ENCODE measurements at places on chromosomes 11 and 22. TPM values are rescaled to one million over a fixed set of nuclear protein-coding genes. Genes with fewer than 3 reads are reported as not detected.

GRCh38 chr11:13869398-13869886 lies 93.1 kb upstream of the SPON1 start:
- DNase-seq = no peak

- DNase-seq = peak; percentile 78
Measured at GRCh38 chr11:119361056-119361787, 14.7 kb upstream of the MFRP start.

DNA sequence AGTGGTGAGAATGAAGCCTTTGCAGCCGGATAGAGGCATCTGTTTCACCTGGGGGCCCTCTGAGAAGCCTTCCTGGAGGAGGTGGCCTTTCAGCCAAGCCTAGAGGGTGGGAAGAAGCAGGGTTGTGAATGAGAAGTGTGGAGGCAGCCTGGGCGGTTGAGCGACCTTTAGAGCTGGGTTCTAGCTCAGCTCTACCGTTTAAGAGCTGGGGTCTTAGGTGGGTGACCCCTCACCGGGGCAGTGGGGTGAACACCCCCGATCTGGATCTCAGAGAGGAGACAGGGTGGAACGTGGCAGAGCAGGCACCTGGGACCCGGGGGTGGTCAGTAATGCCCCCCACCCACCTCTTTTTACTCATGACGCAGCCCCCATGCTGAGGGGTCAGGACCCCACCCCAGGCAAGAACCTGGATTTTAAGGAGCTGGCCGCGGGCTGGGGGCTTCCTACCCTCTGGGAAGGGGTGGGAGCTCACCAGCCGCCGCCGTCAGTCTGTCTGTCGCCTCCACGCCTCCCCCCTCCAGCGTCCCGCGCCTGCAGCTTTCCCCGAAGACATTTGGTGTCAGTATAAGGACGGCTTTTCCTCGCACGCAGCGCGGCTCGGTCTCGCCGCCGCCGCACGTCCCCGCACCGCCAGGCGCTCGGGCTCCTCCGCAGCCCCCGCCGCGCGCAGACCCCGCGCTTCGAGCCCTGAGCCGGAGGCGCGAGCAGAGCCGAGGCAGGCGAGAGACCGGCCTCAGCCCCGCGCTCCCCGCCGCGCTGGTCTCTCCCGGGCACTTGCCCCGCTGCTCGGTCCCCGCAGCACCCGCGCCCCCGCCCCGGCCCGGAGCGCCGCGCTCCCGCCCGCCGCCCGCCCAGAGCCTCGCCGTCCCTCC lies 13.3 kb upstream of the CACNA1I start:
- no peak for DNase-seq

- no peak for DNase-seq
Measured at GRCh38 chr11:117459979-117460300, 132.3 kb downstream of the CEP164 start.

DNA sequence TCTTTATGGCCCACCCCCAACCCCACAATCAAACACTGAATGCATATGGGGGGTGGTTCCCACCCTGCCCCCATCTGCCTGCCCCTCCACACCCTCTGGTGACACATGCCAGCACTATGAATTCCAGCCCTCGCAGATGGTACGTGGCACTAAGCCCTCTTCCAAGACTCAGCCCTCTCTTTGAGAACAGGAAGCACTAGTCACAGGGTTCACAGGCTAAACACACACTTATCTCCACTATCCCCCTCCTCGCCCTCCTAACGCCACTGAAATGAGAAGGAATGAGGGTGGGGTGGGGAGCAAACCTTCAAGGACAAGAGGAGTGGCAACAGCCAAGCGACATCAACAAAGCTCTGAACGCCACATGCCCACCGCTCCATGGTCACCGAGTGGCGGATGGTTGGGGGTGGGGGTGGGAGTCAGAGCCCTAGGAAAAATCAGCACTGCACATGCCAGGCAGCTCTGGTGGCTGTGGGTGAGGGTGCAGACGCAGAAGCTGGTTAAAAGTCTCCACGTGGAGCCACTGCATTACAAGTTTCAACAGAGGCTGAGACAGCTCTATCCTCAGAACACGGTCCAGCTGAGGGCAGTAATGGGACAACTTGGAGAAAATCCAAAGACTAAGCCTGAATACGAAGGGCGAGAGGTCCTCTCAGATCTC lies 33.6 kb downstream of the TMEM184B start:
- peak; percentile 96 for DNase-seq

DNA sequence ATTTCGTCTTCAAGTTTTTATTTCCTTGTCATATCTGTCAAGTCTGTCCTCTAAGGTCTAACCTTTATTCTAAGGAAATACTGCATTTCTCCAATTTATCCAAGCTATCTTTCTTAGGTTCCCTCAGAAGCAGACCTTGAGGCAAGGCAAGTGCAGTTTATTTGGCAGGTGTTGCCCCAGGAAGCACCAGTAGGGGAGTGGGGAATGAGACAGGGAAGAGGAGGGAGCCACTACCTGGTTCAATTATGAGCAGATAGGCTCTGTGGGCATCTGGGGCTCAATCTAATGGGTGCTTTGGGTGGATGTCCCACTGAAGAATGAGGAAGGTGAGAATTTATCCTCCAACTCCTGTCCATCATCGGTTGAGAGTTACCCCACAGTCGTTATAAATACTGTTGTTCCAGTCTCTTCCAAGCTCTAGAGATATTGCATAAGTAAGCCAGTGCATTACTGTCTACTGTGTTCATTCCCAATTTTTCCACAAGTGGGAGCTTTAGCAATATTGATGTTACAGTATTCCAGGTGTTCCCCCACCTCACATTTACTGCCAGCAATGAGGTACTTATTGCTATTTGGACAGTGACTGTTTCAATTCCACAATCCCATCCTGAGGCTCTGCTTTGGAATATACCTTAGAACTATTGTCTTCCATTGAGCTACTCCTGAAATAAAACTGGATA lies 154.9 kb upstream of the CEP126 start:
- no peak for DNase-seq

DNA sequence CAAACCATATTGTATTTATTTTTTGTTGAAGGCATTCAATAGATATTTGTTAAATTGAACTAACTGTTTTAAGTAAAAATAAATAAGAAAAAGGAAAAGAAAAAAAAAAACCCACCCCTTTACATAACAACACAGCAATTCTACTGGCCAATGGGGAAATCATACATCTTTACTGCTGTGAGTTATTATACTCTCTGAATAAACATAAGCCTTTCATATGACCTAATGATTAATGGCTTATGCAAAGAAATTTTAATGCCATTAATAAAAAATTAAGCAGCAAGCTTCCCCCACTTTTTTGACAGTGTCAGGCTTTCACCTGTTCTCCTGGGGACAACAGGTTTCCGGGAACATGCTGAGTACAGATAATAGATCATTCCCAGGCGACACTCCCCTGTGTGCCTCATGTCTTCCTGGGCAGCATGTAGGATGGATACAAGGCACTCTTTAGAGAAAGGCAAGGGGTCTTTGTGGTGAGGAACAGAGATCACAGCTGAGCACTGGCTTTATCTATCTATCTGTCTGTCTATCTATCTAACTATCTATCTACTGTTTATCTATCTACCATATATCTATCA lies 676.0 kb downstream of the NTM start:
- no peak for DNase-seq

RASSF10 gene
- total RNA-seq = not detected

NAALAD2 gene
- not detected for total RNA-seq
